ENCODE measurements at places on chromosomes 4 and X.

DNA sequence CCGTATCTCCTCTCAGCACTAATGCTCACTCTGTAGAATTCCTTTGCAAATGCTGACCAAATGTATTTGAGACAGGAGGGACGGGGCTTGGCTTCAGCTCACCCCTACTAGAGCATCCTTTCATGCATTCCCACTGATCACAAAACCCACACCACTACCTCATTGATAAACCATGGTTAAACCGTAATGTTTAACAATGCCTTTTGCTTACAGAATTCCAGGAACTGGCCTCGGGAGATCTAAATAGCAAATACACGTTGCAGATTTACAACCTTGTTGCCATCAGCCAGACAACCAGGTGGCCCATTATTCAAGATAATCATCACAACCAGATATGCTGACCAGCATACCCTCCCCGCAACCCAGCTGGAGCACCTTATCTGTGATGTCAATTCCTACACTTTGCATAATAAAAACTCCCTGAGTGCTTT, 391.9 kb downstream of the KCTD8 start:
- DNase-seq, result no peak

GRCh38 chr4:149008415-149009025, 566.3 kb upstream of the NR3C2 start:
- DNase-seq, result no peak

DNA sequence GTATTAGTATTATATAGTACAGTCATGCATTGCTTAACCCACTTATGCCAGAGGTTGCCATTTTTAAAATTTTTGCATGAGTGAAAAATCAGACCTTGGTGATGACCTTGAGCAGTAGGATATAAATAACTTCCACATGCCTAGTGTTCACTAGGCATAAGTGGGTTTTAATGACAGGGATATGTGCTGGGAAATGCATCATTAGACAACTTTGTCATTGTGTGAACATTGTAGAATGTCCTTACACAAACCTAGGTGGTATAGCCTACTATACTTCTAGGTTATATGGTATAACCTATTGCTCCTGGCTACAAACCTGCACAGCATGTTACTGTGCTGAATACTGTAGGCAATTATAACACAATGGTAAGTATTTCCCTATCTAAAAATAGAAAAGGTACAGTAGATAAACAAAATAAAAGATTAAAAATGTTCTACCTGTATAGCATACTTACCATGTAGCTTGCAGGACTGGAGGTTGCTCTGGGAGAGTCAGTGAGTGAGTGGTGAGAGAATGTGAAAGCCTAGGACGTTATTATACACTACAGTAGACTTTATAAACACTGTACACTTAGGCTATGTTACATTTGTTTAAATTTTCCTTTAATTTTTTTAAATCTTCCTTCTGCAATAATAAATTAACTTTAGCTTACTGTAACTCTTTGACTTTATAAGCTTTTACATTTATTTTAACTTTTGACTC, 326.7 kb downstream of the ANK2 start:
- DNase-seq, result no peak

- peak; percentile 41 for DNase-seq
Measured at GRCh38 chr4:75698162-75698962, 25.2 kb upstream of the G3BP2 start.

DNA sequence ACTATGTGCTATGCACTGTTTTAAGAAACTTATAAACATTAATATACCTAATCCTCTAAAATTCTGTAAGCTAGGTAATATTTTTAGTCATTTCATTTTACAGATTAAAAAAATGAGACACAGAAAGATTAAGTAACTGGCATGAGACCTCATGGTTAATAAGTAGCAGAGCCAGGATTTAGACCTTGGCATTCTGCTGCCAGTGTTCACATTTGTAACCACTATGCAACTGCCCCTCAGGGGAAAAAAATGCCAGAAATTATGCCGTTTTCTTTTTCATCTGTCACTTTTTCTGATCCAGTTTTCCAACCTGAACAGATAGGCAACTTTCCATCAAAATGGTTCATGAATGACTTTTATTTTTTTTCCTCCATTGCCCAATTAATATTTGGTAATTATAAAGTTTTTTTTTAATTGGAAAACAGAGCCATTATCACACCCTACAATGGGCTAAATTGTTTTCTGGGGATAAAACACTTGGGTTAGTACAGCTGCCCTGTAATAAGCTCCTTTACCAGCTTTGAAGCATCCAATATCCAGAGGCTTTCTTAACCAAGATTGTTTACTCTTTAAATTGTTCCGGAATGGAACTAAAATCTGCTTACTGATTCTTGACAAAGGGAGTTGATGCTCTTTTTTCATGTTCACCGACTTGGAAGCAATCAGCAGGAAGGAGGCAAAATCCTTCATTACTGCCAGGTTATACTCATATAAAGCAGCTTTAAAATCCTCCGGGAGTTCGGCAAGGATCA, 56.4 kb upstream of the DDX60 start:
- DNase-seq, result no peak

GRCh38 chr4:48212165-48212564, 57.5 kb downstream of the TEC start:
- DNase-seq, result peak; percentile 11

DNA sequence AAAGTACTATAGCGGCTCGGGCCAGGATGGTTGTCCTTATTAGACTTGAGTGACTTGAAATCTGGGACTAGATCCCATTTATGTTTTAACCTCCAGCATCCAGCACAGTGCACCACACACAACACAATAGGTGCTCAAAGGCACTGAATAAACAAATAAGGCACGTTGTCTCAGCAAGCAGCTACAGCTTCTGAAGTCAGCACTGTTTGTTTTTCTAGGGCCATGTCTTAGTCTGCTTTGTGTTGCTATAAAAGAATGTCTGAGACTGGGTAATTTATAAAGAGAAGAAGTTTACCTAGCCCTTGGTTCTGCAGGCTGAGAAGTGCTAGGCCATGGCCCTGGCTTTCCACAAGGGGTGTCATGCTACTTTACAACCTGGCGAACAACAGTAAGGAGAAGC, 102.1 kb upstream of the LNX1 start:
- DNase-seq, result no peak

DNA sequence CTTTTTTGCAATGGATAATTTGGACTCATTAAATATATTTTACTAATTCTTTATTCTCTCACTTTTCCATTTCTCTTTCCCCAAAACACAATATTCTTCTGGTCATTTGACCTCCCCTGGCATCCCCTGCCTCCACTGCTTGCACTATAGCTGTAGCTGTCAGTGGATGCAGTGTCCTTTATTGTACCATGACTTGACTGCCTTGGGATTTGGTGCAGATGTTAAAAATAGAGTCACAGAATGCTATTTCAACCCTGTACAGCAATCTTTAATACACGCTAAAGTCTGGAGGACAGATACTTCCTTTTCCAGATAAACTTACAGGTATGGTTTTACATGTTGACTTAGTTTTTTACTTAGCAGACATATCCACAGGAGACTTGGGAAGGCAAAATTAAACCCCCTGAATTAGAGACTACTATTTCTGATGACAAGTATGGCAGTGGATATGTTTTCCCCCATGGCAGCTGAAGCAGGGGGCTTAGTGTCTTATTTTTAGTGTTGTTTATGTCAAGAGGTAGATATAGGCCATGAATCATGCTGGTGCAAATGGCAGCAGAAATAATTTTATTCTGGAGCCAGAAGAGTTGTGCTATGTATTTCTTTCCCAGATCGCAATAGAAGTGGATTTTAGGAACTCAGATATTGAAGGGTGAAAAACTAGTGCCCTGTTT, 461.4 kb downstream of the NAF1 start:
- no peak for DNase-seq

- DNase-seq, result no peak
Measured at GRCh38 chrX:12986164-12986779, 11.4 kb downstream of the TMSB4X start.

- no peak for DNase-seq
Measured at GRCh38 chr4:20253735-20254409, 2.2 kb downstream of the SLIT2 start.

DNA sequence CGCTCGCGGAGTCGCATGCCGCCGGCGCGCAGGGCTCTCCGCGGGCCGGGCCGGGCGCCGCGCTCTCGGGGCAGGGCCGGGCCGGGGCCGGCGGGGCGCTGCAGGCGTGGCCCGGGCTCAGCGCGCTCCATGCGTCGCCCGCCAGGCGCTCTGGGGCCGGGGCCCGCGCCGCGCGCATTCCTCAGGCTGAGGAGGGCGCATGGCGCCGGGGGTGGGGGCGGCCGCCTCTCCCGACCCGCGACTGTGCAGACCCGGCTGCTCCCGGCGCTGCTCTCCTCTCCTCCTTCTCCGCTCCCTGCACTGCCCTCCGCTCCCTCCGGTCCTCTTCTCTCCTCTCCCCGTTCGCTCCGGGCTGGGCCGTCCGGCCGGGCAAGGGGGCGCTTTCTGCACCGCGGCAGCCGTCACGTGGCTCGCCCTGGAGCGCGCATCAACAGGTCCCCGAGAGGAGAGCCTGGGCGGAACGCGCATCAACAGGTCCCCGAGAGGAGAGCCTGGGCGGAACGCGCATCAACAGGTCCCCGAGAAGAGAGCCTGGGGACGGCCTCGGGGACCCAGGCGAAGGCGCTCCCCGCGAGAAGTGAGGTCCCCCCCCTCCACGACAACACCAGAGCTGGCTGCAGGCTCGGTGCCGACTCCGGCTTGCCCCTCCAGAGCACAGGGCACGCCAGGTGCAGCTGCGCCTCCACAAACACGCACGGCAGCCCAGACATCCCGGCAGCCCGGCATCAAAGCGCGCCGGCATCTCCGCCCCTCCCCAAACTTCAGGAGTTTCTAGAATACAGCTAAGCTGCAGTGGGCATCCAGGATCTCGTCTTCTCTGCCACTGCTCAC, 12.9 kb downstream of the PPP2R3B start:
- DNase-seq, result no peak

DNA sequence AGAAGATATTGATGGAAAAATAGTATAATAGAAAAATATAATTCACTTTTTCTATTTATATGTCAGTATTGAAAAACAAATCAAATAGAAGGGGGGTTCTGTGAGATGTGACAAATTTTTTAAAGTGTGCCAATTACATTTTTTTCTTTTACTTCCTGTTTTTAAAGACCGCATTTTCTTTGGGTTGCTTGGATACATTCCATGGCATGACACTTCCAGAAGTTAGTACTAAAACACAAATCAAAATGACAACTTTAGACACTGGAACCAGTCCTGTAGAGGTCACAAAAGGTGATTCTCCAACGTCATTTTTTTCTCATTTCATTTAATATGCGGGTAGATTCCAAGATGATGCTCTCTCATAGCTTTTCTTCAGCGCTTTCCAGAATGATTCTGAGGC, 116.2 kb upstream of the GNPDA2 start:
- no peak for DNase-seq

DNA sequence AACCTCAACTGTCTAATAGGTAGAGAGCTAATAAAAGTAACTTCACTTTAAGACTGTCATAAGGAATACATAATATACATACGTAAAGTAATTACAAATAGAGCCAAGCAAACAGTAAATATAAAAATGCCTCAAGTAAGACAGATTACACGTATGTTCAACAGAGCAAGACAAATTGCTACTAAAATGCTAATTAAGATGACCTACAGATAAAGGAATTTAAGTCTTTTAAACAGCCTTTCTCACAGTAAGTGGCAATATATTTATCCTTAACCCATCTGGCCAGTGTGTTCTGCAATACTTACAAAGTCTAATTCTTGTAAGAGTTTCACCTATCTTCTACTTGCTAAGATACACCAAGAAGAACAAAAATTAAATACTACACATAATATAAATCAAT, 12.7 kb downstream of the G3BP2 start:
- DNase-seq, result no peak

GRCh38 chrX:74527350-74527749, 87.1 kb downstream of the RLIM start:
- DNase-seq, result no peak

- no peak for DNase-seq
Measured at GRCh38 chr4:94574616-94575015, 122.9 kb downstream of the PDLIM5 start.

DNA sequence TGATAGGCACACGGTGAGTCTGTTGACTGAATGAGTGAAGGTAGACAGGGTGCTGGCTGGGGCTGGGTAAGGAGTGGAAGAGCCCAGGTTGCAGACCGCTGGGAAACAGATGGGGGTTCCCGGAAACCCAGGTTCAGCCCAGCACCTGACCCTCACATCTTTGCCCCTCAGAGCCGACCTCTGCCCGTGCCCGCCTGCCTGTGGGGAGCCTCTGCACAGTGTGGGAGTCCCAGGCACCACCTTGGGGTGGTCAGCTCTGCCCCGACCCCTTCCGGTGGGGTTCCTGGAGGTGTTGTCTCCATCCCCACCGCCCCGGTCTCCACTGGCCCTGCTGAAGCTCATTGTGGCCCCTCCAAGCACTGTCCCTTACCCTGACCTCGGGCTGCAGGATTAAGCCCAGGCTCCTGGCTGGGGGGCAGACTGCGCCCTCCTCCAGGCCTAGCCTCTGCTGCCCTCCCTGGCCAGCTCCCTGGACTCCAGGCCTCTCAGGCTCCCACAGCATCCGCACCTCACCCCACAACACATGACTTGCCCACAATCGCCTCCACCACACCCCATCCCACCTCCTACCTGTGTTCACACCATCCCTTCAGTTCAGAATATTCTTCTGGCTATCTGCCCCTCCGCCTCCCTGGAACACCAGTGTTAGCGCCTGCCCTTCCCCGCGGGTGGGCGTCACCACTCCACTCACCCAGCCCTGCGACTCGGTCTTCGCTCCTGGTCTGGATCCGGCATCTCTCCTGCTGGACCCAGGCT, 21.4 kb downstream of the HMX1 start:
- no peak for DNase-seq

DNA sequence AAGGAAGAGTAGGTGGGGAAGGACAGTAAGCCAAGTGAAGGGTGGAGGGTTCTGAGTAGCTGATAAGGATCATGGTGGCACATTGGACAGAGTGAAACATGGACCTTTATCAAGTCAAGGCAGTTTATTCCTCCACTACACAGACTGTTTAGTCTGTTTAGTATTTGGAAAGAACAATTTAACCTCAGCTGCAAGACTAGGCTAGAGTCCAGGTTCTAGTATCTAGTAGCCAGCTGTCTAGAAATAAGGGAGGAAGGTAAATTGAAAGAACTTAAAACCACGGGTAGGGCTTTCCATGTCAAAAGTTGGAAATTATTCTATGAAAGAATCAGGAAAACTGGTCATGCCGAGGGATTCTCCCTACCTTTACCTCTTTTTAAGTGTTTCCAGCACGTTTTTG, 140.1 kb upstream of the MED14 start:
- no peak for DNase-seq

GRCh38 chr4:161178310-161178709, 985.5 kb downstream of the FSTL5 start:
- DNase-seq, result no peak

DNA sequence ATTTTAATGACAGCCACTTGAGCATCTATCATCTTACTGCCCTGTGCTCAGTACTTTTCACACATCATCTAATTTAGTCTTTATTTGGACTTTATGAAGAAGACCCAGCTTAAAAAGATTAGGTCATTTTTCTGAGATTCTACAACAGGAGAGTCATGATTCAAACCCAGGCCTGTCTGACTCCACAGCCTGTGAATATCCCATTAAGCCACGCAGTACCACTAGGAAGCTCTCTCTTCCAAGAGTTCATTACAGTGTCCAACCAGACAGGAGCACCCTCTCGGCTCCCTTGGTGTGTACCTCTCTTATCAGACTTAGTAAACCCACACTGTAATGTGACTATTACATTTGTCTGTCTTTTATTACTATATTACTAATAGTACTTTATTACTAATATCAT, 332.8 kb downstream of the DHX15 start:
- no peak for DNase-seq

GRCh38 chr4:74108457-74109115, 9.6 kb upstream of the CXCL2 start:
- no peak for DNase-seq

Data from activated CD4-positive, alpha-beta T cell treated with anti-CD3 and anti-CD28 coated beads, Interleukin-2, Interleukin-4, amounts not matched to agents 100 ng/mL and 50 ng/mL, durations not matched to agents 16 hours and 8 hours (primary cell).